SK-N-MC (cell line): ENCODE measurements at places on chromosomes 3 and 15.
A peak's percentile ranks its signal among the peaks of the same experiment; 100 is the strongest.

- no peak for DNase-seq
Observed at GRCh38 chr15:57541805-57542504, 49.7 kb upstream of the MYZAP start.

- DNase-seq: no peak
Observed at GRCh38 chr3:126961791-126962461, 21.0 kb upstream of the PLXNA1 start.

DNA sequence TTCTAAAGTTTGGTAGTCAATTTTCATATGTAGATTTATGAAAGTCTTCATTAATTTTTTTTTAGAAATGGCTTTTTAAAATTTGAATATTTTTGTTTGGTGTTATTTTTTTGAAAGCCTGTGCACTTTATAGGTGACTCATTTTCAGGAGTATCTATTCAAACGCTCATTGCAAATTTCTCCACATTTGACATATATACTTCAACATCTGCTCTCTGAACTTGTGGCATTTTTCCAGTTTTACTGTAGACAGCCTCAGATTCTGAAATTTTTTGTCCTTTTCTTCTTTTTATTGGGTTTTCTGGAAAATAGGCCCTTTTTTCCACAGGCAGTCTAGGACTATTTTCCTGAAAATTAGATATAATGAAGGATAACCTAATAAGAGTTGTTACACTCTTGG is 396.6 kb downstream of the RBMS3 start:
- no peak for DNase-seq

DNA sequence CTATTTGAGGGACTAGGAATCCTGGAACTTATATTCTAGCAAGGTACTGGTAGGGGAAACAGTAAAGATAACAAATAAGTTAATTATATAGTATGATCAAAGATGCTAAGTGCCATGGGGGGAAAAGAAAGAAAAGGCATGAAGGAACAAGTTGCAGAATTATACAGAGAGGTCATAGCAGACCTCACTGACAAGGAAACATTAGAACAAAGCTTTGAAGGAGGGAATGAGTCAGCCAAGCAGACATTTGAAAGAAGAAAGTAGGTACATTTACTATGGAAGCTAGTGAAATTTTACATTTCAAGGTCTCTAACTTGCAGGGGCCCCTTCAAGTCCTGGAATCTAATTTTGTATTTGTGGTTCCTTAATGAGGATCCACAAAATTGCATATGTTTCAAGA is 57.2 kb upstream of the TIPARP start:
- no peak for DNase-seq

GRCh38 chr15:59372352-59373211 is at the start of gene MYO1E:
Gene MYO1E, minus strand, starts transcription at chr15:59372871. Its CDS starts 371 bp downstream, at chr15:59372500.
- peak; percentile 1 for DNase-seq

- DNase-seq: no peak
Observed at GRCh38 chr3:126546013-126546412, 12.7 kb downstream of the C3orf22 start.

GRCh38 chr15:98785807-98786621 is 137.7 kb downstream of the IGF1R start:
- DNase-seq: no peak

GRCh38 chr3:153785901-153786300 is 335.3 kb upstream of the ARHGEF26 start:
- no peak for DNase-seq

DNA sequence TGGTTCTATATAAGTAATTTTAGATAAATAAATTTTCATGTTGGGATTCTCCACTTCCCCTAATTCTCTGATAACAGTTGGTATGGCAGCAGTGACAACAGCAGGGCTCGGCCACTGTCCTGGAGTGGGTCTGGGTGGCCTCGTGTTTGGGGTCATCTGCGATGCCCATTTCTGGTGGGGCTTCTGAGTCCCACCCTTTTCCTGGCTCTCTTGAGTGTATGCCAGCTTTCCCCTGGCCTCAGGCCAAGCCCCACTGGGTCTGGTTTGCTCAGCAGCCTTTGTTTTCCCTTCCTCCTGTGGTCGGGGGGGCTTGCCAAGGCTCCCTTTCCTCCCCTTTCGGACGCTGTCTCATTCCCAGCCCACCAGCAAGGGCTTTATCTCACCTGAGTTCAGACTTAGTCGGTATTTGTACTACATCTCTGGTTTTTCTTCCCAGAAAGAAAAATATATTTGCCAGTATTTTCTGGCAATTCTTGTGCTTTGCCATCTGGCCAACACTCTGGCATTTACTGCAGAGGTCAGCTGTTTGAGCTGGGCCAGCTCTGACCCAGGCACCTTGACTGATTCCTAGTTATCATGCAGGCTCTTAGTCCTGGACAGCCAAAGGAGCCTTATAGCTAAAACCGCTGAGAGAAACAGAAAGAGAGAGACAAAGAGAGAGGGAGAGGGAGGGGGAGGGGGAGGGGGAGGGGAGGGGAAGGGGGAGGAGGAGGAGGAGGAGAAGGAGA is 35.2 kb downstream of the MYZAP start:
- DNase-seq: no peak

DNA sequence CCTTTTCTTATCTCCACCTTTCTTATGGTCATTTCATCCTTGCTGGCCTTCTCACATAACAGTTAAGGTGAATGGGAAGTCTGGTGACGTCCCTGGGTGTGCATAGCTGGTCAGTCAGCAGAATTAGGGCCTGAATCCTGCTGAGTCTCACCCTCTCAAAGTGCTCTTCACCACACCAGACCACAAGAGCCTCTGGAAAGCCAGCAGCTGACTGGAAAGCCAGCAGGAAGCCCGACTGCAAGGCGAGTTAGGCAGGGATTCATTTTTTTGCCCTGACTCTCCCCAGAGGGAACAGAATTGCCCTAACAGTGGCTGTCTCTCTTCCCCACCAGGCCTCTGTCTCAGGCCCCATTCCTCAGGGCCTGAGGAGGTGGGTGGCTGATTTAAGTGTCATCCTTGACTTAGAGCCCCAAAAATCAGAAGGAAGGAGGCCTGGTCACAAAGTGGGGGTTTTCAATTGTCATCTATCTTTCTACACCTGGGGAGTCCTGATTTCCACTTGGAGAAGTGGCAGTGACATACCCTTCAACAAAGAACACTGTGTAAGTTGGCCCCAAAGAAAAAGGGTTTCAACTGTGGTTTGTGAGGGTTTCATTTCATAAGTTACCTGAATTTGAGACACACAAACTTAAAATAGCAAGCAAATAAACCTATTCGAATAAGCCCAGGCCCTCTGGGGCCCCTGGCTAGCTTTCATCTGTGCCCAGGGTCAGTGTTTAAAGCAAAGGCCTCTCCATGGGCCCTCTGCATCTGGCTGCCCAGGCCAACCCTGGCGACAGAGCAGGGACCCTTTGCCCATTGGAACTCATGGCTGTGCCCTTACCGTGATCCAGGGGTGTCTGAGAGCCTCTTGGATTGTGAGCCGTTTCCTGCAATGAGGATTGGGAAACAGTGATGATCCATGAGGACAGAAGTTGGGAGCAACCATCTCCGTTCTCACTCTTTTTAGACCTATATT is 90.5 kb upstream of the HERC1 start:
- DNase-seq: no peak

- no peak for DNase-seq
Observed at GRCh38 chr15:98160236-98160635, 199.7 kb downstream of the ARRDC4 start.

- no peak for DNase-seq
Observed at GRCh38 chr3:195241592-195242355, 29.2 kb downstream of the XXYLT1 start.

DNA sequence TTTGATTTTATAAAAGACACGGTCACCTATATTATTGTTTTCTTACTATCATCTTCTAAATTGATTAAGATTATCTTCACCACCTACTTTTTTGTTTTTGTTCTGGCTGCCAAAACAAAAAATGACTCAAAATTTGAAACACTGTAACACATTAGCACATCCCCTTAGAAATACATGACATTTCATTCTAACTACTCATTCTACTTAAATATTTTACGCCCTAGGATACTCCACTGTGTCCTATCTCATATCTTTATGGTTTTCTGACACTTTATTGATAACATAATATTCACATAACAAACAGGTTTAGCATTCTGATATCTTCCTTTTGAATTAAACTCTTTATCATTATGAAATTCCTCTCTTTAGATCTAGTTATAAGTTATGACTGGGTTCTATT is 656.2 kb downstream of the GBE1 start:
- DNase-seq: no peak

GRCh38 chr3:63975723-63976122 is 47.6 kb downstream of the PSMD6 start:
- no peak for DNase-seq

- DNase-seq: no peak
Observed at GRCh38 chr3:173921732-173922131, 524.2 kb downstream of the NLGN1 start.

DNA sequence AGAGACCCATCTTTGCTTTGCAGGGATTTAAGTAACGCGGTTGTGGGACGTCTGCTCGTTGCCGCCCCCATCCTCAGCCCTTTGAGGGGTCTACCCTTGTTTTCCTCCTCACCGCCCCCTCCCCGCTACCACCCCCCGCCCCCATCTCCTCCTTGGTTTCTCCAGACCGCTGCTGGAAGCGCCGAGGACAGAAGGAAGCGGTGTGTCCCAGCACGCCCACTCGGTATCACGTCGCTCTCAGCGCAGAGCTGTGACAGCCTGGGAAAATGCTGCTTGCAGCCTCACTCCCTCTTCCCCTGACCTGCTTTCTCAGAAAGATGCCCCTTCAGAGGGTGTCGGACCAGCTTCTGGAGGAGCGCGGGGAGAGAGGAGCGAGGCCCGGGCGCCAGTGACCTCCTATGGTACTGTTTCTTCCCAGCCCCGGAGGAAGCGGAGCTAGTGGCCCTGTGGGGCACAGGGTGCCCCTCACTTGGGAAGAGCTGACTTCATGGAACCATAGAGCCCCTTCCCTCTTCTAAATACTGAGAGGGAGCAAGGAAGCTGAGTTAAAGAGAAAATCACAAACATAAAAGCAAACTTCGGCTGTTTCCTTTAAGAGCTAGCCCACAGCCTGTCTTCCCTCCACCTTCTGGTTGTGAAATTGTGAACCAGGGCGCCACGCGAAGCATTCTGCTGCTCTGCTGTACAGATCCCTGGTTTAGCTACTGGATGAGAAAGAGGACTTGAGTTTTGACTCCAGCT is 698 bp downstream of the IL1RAP start:
- DNase-seq: no peak

DNA sequence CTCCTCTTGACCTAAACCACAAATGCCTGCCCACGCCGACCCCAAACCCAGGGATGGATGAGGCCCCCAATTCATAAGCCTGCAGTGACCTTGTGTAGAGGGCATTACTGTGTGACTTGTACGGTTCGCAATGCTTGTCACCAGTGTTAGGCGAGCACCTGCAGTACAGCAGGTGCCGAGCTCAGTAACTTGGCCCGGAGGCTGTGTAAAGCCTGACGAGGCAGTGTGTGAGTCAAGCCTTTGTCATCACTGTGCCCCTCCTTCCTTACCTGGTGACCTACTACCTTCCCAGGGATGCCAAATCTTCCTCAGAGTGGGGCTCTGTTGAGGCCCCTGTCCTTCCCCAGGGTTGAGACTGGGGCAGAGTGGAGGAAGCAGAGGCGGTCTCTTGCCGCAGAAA is 37.2 kb upstream of the TMEM115 start:
- DNase-seq: no peak

DNA sequence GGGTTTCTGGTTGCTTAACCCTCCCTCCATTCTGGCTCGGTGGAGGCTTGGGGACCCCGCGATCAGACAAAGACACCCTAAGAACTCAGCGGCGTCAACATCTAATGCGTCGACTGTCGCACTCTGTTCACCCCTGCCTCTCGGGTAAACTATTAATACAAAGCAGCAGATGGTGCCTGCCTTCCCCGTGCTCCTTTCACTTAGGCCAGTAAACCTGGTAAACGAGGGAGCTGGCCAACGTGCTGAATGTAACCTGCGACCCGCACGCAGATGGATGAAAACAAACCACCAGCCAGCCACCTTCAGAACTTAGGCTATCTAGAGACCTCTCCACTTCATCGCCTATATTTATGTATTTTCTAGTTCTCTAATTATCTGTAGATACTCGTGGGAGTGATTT is 848 bp upstream of the CADPS start:
- no peak for DNase-seq

GRCh38 chr3:33035596-33035995 is 61.4 kb downstream of the GLB1 start:
- no peak for DNase-seq

DNA sequence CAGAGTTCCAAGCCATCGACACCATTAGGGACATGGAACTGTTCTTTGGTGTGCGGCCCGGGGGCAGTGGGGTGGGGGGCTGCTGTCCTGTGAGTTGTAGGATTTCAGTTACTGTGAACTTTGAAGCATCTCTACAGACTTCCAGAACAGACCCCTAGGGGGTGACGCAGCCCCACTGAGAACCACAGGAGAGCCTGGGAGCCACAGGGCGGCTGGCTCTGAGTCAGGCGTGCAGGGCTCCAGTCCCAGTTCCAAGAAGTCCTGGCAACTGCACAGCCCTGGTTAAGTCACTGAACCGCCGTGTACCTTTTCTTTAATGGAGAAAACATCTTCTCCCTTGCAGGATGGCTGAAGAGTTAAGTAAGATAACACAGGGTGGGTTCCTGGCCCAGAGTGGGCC is 23.5 kb upstream of the LRTM1 start:
- no peak for DNase-seq

- DNase-seq: no peak
Observed at GRCh38 chr3:29406291-29406832, 125.5 kb downstream of the RBMS3 start.

- DNase-seq: no peak
Observed at GRCh38 chr3:69342074-69342473, 43.8 kb downstream of the FRMD4B start.

- no peak for DNase-seq
Observed at GRCh38 chr3:116601206-116601605, 108.4 kb upstream of the TUSC7 start.

DNA sequence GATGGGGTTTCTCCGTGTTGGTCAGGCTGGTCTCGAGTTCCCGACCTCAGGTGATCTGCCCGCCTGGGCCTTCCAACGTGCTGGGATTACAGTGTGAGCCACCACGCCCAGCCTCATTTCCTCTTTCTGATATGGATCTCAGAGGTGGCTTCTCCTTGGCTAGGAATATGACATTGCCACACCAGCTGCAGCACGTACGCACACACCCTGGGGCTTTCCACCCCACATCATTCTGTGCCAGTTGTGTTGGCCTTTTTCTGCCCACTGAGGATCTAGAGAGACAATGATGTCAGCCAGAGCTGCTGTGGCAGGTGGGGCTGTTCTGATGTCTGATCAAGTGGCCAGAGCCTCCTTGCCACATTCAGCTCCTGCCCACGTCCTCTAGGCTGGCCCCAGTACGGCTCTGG is 29.0 kb downstream of the TMEM45A start:
- DNase-seq: no peak

DNA sequence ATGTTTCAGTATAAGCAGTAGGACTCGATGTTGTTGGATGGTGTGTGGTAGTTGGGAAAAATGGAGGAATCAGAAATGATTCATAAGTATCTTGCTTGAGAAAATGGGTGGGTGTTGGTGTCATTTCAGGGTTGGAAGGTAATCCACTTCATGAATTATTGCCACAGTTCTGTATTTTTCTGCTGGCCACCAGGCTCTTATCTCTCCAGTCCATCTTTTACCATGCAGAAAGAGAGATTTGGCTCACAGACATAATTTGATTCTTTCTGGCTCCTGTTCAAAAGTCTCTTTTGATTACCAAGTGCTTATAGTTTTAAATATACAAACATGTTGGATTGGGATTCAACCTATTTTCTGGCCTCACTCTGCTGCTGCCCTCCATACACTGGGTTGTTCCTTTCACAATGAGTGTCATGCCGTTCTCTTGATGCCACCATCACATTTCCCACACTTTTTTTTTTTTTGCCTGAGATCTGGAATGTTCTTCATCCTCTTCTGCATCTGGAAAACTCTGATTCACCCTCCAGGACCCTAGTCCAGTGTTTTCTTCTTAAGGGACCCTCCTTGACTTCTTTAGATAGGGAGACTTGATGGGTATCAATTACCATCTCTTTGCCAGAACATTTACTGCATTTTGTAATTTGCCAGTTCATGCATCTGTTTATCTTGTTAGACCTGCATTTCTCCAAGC is 69.4 kb upstream of the GAP43 start:
- DNase-seq: no peak
